Lower lobe of right lung (tissue), 2 donors: ENCODE measurements at places on chromosomes 1 and 21. TPM values are rescaled to one million over a fixed set of nuclear protein-coding genes. Genes with fewer than 3 reads are reported as not detected.
A peak's percentile ranks its signal among the peaks of the same experiment; 100 is the strongest.

- no peaks in the 10 kb centered on the region for H3K4me1 ChIP-seq
- H3K4me3 ChIP-seq: no peak overlapping the region
- no peak overlapping the region for H3K27ac ChIP-seq
- DNase-seq: no peak
- H3K36me3 ChIP-seq: no peaks in the 10 kb centered on the region
- no peaks in the 10 kb centered on the region for H3K27me3 ChIP-seq
Observed at GRCh38 chr1:81125672-81126071, 675.1 kb upstream of the ADGRL2 start.

- H3K27me3 ChIP-seq: no peaks in the 10 kb centered on the region
- no peak overlapping the region for H3K27ac ChIP-seq
- no peak for DNase-seq
- peaks cover 79% of the 10 kb centered on the region for H3K36me3 ChIP-seq
Observed at GRCh38 chr21:37145635-37146111, 72.6 kb downstream of the TTC3 start.

GRCh38 chr21:16072737-16073136 lies 343.0 kb downstream of the USP25 start:
- no peaks in the 10 kb centered on the region for H3K27me3 ChIP-seq
- no peaks in the 10 kb centered on the region for H3K36me3 ChIP-seq
- no peak overlapping the region for H3K27ac ChIP-seq
- no peak for DNase-seq

DNA sequence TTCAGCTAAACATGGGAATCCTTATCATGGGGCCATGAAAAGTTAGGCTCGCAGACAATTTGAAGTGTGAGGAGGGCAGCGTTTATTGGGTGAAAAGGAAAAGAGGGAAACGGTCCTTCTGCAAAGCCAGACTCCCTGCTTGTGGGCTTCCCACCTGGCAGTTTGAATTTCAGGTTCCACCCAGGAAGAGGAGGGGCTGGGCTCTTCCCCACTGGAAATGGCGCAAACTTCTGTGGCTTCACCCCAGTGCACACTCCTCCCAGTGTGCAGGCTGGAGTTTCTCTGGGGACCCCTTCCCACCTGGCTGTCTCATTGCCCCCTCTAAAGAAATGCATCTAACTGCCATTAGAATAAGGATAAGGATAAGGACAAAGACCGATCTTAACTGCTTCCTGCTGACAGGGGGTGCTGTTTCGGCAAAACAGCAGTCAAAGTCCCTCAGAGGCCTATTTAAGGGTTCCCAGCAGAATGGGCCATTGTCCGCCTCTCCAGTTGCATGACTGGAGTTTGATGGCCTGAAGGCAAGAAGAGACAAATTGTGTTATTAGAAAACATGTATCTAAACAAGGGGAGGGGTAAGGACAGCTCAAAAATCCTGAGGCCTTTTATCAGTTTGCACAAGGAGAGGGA lies 20.4 kb downstream of the AIM2 start:
- peaks cover 53% of the 10 kb centered on the region for H3K36me3 ChIP-seq
- H3K4me3 ChIP-seq: no peak overlapping the region
- H3K27me3 ChIP-seq: no peaks in the 10 kb centered on the region
- H3K4me1 ChIP-seq: peaks cover 16% of the 10 kb centered on the region

DNA sequence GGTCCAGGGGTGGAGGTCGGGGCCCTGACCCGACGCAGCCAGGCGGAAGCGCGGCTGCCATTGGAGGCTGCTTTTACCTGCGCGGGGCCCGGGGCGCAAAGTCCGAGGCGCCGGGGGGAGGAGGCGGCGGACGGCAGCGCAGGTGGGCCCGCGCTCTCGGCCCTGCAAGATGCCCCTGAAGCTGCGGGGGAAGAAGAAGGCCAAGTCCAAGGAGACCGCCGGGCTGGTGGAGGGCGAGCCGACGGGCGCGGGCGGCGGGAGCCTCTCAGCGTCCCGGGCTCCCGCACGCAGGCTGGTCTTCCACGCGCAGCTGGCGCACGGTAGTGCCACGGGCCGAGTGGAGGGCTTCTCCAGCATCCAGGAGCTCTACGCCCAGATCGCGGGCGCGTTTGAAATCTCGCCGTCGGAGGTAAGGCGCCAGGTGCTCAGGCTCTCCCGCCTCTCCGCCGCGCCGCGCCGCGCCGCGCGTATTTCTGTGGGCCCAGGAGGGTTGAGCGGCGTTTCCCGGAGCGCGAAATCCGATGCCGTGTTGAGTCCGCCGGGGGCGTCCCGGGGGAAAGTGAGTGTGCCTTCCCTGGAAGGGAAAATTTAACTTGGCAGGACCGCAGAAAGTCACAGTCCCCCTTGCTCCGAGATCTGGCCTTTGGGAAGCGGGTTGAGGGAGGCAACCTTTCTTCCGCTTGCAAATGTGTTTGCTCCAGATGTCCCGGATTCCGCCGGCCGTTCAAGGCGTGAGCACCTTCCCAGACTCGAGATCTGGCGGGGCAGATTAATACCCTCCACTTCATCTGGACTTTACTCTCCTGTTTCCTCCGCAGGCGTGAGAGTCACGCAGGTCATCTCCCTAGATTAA lies at the start of gene GIPC2:
GIPC2 (plus strand) TSS at position 41 of the 853 bp plus-strand sequence; CDS start at position 170, 129 bp downstream.
- H3K36me3 ChIP-seq: no peaks in the 10 kb centered on the region
- peak within 1 kb of the TSS; percentile 73 for H3K27ac ChIP-seq
- H3K4me1 ChIP-seq: peaks cover 13% of the 10 kb centered on the region
- peak within 1 kb of the TSS; percentile 69 for H3K4me3 ChIP-seq
- peak; percentile 46 for DNase-seq

DNA sequence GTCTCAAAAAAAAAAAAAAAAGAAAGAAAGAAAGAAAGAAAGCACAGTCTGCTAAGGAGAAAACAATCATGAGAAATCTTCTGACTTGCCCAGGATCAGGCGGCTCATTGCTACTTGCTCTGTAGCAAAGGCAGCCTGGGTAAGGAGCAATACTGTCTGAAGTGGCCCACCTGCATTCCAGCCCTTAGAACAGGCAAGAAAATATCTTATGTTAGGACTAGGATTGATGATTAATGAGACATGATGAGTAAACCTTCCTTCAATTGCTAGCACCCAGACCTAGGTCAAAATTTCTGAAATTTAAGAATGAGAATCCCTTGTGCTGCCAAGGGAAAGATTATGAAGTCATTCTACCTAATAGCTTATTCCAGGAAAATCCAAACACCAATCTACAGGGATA lies 140.8 kb downstream of the DSCAM start:
- H3K36me3 ChIP-seq: no peaks in the 10 kb centered on the region
- DNase-seq: no peak
- no peaks in the 10 kb centered on the region for H3K4me1 ChIP-seq
- no peaks in the 10 kb centered on the region for H3K27me3 ChIP-seq
- H3K27ac ChIP-seq: no peak overlapping the region

DNA sequence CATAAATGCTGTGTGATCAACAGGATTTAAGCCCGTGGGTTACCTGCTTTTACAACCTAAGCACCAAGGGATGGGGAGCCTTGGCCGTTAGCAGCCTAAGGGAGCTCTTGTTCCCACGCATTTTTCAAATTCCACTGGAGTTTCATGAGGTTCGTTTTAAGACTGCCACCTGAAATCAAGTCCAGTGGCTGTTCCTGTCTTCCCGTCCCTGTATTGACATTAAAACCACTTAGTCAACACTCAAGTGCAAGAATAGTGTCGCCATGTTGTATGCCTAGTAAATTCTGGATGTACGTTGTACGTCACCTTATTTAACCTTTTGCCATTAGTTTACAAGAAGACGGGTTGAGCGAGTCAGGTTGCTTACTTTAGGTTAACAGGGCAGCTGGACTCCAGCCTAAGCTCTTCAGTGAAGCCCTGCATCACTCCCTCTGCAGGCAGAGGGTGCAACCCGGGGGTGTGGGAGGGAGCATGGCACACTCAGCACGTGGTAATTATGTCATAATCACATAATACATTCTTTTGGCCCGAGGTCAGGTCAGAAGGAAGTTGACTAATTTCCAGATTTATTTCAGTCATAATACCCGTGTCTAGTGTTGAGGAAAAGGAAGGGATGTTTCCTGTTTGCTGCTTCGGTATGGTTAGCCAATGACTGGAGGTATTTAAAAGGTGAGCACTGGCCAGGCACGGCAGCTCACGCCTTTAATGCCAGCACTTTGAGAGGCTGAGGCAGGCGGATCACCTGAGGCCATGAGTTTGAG lies 42.5 kb downstream of the CNST start:
- H3K4me3 ChIP-seq: no peak overlapping the region
- peak; percentile 93 for DNase-seq
- peak overlapping the region; percentile 73 for H3K27ac ChIP-seq
- no peaks in the 10 kb centered on the region for H3K36me3 ChIP-seq
- peaks cover 29% of the 10 kb centered on the region for H3K4me1 ChIP-seq

The PRR9 gene
- not detected for total RNA-seq

The CGN gene
- total RNA-seq: 52.9 TPM
